ENCODE measurements at places on chromosomes 7 and 10.

GRCh38 chr10:132149271-132149670, 37.5 kb upstream of the DPYSL4 start:
- no peak for DNase-seq

- DNase-seq: peak; percentile 53
Measured at GRCh38 chr7:105759670-105760550, 116.5 kb downstream of the ATXN7L1 start.

DNA sequence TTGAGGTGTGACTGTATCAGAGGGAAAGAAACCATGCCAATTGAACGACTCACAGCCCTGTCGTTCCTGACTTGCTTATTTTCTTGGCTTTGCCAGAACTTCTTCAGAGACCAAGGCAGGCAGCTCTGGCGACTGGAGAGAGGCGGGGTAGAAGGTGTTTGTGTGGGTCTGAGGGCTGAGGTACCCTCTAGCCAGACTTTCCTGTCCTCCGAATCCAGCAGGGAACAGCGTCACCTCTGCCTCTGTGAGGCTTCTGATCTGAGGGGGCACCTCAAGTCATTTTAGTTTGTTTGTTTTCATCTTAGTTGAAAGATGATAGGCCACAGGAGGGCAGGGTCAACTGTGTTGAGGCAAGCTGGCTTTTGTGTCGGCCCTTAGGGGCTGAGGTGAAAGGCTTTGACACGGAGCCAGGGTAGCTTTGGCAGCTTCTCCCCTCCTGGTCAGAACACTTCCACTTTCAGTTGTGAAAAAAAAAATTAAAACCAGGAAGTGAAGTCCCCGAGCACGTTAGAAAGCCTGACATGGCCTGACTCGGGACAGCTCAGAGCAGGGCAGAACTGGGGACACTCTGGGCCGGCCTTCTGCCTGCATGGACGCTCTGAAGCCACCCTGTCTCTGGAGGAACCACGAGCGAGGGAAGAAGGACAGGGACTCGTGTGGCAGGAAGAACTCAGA, 1.9 kb downstream of the ACSL5 start:
- DNase-seq: no peak

DNA sequence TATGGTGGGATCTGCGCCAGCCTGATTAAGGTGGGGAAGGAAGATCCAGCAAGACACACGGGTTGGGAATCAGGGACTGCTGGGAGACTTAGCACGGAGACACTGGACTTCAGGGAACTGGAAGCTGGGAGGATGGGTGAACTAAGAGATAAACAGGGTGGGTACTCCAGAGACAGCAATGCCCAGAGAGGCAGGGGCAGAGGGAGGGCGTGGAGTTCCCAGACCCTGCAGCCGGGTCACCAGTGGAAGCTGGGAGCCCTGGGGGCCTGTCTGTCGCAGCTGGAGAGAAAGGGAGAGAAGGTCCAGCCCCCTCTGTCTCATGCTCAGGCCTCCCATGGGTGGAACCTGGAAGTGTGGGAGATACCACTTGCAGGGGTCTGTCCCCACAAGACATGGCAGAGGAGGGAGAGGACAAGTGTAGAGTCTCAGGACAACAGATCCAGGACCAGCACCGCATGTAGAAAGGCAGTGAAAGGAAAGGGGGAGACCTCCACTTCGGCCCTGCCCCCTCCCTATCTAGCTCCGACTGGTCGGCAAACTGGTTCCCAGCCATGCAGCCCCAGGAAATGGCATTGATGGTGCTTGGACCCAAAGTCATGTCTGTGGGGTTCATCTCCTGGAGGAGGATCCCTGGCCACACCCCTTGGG, 44.4 kb downstream of the AOC1 start:
- no peak for DNase-seq

GRCh38 chr7:82507365-82507975, 63.9 kb upstream of the CACNA2D1 start:
- no peak for DNase-seq

DNA sequence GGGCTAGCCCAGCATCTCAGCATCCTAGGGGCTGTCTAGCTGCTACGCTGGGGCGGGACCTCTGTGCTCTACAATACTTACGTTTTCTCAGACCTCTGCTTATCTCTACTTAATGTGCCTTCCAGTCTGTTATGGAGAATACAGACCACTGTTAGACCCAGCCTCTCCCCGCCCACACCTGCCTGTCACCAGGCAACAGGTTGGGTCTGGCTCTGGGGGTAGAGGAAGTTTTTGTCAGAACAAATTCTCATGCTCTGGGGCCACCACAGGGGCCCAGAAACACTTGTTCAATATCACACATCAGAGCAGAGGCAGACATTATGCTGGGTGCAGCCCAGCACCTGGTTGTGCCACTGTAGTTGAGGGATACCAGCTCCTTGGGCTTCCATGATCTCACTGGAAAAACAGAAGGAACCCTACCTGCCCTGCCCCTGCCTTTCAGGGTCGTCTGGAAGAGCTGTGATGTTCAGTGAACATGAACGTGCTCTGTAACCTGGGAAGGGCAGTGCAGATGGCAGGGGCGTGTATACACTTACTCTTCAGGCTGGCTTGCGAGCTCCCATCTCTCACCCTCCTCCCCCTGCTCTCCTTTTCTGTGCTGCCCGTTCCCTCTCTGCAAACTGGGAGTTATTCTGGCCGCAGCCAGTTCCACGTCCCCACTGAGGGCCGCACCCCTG, 135.2 kb upstream of the PODXL start:
- no peak for DNase-seq

DNA sequence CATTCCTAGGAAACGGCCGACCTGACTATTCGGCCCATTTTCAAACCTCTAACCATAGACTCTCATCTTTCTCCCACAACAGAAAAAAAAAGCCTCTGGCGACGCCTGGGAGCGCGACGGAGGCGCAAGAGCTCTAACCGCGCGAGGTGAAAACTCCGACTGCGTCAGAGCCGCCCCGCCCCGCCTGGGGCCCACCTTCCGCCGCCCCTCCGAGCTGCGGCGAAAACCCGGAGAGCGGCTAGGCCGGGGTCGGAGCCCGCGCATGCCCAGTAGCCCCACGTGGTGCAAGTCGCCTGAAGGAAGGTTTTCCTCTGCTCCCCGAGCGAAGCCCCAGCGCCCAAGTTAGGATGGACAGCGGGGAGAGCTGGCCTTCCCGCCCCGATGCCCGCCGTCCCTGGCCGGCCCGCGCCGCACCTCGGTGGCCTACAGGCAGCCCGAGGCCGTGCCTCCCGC, 683 bp upstream of the SGMS1 start:
- peak; percentile 90 for DNase-seq

DNA sequence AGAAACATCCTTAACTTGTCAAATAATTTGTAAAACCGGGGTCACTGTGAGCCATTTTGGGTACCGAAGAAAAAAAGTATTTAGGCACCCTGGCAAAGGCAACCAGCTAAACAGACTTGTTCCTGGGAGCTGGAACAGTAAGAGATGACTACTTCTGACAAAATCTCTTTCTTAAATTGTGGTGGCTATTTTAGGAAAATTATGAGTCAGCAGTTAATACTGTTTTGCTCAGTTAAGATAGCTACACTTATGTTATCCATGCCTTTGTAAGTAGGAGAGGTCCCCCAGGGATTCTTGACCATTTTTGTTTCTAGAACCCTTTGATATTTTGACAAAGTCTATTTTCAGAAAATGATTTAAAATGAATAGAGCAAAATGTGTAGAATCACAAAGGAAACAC, 68.7 kb downstream of the TAX1BP1 start:
- DNase-seq: no peak

GRCh38 chr7:47337531-47337930, 244.4 kb downstream of the TNS3 start:
- no peak for DNase-seq

GRCh38 chr7:99125505-99125865, 18.4 kb downstream of the SMURF1 start:
- DNase-seq: no peak

GRCh38 chr10:42783181-42783549, 570 bp downstream of the BMS1 start:
- no peak for DNase-seq

DNA sequence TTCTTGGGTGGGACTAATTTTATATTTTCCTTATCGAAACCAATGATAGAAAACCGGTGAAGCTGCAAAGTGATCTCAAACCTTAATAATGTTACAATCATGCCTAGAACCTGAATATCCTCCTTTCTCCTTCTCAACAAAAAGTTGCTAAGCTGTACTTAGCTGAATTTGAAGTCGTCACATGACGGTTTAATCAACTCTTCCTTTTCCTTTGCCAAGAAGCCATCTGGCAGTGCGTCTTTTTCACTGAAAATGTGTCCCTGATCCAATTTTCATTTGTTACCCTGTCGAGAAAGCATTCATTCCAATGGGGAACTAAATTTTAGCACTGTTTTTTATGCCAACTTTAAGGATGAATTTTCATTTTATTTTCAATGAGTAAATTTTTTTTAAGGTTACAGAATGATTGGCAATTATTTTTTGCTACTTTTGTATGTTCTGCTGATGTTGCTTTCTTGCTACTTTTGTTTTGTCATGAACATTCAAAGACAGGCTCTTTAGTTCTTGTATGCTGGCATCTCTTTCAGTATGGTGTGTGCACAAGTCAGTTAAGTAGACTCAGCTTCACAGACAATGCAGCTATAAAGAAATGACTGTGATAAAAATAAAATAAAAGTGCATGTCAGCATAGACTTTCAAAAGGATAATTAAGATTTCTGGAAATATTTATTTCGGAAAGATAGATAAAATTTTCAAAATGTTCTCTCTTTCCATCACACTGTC, 980.0 kb downstream of the DNAJB9 start:
- DNase-seq: no peak

DNA sequence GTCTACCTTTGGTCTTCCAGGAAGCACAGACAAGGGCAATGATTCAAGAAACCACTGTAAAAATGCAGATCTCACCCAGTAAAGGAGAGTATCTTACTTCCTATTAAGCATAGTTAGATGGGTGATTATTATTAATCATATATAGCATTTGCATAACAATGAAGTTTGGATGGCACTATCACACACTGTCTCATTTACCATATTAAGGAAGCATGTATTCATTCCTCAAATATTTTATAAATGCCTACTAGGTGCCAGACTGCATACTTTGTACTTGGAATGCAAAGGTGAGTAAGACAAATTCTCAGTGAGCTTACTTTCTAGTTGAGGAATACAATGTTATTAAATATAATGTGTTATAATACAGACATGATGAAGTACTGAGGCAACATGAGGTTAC, 53.9 kb upstream of the SKAP2 start:
- DNase-seq: no peak

GRCh38 chr10:35765066-35765527, 123.0 kb upstream of the FZD8 start:
- no peak for DNase-seq

- DNase-seq: no peak
Measured at GRCh38 chr7:92841192-92841591, 4.8 kb upstream of the CDK6 start.

GRCh38 chr10:97483506-97483905, 14.7 kb downstream of the MMS19 start:
- DNase-seq: no peak

DNA sequence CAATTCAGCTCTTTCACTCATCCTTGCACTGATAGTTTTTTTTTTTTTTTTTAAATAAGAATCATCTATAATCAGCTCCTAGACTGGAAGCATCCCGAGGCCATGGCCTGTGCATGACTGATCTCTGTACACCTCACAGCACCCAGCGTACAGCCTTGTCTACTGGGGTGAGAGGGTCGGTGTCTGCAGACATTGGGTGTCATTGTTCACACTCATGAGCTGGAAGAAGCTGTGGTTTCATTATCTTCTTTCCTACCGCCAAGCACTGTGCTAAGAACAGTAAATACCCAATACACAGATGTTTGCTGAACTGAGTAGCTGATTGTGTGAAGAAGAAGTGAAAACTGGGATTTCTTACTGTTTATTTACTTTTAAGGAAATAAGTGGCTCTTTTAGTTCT, 123.6 kb downstream of the CLEC2L start:
- no peak for DNase-seq

DNA sequence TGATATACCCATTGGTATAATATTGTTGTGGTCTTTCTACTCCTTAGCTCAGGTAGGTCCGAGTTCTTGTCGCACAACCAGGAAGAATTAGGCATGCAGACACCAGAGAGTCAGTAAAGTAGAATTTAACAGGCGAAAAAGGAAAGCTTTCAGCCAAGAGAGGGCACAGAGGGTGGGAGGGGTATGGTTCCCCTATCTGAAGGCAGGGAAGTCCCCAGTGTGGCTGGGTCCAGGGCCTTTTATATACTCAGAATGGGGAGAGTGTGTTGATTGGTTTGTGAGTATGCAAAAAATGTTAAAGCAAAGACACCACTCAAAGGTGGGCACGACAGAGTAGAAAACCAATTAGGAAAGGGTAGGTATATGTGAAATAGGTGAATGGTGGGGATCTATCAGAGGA, 53.9 kb downstream of the IMMP2L start:
- DNase-seq: no peak

DNA sequence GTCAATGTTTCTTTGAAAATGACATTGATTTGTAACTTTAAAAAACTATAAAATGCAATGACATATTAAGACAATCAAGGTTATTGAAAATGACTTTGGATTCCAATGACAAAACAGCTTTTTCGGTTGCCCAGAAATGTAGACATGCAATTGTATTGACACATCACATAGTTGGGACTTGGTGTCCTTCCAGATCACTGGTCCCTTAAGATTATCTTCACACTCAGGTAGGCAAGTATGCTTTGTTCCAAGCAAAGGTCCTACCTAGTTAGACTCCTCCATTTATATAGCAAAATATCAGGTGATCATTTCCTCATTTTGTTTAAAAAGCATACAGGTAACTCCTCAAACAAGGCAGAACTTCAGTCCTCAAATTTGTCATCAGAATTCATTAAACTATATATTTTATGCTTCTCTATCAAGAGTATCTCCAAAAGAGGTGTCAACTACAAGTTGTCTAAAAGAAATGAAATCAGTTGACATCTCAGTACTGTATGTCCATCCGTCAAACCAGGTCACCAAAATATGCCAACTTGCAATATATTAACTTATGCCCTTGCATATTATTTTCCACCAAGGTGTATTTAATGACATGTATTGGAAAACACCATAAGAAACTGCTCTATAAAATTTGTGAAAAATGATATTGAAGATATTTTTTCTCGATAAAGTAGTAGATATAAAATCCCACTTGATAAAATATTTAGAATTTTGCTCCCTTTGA, 64.6 kb downstream of the TSPAN12 start:
- DNase-seq: no peak

GRCh38 chr10:6275022-6275997, 72.6 kb downstream of the PFKFB3 start:
- DNase-seq: no peak

DNA sequence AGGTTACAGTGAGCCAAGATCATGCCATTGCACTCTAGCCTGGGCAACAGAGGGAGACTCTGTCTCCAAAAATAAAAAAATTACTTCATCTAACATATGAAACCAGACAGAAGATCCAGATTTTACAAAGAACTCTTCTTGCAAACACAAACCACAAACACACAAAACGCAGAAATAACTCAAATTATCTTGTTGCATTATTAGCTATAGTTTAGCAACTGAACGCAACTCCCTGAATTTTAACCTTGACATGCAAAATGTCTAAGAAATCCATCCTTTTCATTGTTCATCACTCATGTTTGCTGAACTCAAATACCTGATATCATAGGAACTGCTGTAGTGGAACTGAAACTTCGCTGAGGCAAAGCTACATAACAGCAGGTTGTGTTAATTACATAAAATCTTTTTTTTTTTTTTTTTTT, 64.1 kb downstream of the MICU1 start:
- no peak for DNase-seq

GRCh38 chr10:79084972-79085597, 16.3 kb downstream of the ZMIZ1 start:
- no peak for DNase-seq

- no peak for DNase-seq
Measured at GRCh38 chr7:33788531-33788930, 116.8 kb upstream of the BMPER start.

GRCh38 chr7:91180746-91181145, 83.5 kb upstream of the FZD1 start:
- DNase-seq: no peak
